ENCODE measurements at places on chromosomes 7 and 10. TPM values are rescaled to one million over a fixed set of nuclear protein-coding genes. Genes with fewer than 3 reads are reported as not detected.

GRCh38 chr7:55365205-55365674, at the start of gene LANCL2:
Gene LANCL2 (plus strand): TSS chr7:55365337. CDS start chr7:55366026, 689 bp downstream.
- no peak for DNase-seq

DNA sequence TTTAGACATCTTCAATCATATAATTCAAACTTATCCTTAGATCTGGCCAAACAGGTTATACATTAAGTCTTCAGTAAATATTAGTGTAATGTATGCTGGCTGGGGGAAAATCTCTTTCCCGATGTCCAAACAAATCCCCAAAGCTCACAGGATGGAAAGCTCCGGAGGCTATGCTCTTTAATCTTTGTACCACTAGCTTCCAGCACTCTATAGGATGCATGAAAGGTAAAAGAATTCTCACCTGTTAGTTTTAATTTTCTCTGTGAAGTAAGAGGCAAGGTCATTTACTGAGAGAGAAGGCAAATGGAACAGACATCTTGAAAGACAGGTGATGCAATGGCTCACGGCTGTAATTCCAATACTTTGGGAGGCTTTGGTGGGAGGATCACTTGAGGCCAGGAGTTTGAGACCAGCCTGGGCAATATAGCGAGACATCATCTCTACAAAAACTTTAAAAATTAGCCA, 99.8 kb upstream of the KIF5B start:
- no peak for DNase-seq

DNA sequence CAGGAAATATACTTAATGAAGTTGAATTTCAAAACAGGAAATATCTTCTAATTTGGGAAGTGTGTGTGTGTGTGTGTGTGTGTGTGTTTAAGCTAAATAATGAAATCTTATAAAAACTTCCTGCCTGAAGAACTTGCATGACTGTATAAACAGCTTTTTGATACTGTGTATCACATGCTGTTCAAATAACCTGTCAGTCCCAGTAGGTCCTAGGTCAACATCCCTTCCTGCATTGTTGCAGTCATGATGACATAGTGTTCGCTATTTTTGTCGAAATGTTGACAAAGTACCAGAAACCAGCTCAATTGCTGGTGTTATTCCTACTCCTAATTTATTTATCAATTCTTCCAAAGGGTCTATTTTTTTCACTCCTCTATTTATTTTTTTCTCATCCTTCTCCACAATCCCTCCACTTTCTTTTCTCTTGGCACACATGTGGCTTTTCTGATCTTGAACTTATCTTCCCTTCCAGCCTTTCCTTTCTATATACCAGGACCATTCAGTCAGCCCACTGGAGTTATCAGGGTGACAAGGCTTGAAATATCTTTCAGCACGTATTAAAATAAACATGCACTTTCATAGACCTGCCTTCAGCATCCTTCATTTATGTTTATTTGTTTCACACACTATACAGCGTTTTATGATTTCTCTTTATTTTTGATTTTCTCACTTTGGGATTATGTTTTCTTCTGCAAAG, 115.8 kb downstream of the PLXDC2 start:
- DNase-seq = peak; percentile 20

- DNase-seq = no peak
Observed at GRCh38 chr10:100986952-100987684, at the start of the genes MRPL43 and TWNK. Gene MRPL43 (minus strand): TSS chr10:100987497. CDS start chr10:100987443, 54 bp downstream. Gene TWNK (plus strand): TSS chr10:100987543. CDS start chr10:100988211, 668 bp downstream.

DNA sequence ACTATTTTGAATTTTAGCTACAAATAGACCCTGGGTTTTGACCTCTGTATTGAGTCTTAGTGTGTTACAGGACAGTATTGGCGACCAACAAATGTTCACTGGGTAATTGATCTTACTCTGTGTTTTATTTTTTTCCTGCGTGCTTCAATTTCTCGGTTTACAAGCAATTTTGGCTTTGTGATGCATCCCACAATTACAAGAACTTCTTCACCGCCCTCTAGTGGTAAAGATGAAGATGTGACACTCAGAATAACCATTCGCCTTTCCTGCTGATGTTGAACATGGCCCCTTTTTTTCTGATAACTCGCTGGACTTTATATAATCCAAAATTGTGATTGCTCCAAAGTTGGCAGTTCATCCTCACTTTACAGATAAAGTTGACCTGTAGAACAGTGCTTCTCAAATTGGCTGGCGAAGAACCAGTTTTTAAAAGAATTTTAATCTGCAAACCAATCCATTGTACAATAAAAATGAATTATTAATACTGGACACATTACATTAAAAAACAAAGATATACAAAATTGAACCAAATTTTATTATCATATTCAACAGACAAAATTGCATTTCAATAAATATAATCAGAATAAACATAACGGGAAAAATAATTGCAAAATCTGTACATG, 20.2 kb upstream of the SMC3 start:
- DNase-seq = no peak

GRCh38 chr7:14806891-14807290, 95.7 kb downstream of the DGKB start:
- no peak for DNase-seq

GRCh38 chr7:142866361-142867096, 11.7 kb downstream of the EPHB6 start:
- no peak for DNase-seq

The PKD2L1 gene
- not detected for total RNA-seq

DNA sequence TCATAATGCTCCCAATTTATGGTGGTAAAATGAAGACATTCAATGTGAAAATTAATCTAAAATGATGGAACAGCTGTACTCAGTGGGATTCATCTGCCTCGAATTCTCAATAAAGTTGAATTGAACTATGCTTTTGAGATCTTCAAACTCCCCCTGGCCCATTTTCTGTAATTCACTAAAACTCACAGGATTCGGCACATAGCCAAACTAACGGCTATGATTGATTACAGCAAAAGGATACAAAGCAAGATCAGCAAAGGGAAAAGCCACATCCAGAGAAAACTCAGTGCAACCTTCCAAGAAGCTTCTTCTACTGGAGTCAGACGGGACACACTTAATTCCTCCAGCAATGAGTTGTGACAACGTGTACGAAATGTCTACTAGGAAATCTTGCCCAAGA, 307.5 kb downstream of the CNTNAP2 start:
- no peak for DNase-seq

The DENND10 gene
- total RNA-seq = 45.9 TPM

DNA sequence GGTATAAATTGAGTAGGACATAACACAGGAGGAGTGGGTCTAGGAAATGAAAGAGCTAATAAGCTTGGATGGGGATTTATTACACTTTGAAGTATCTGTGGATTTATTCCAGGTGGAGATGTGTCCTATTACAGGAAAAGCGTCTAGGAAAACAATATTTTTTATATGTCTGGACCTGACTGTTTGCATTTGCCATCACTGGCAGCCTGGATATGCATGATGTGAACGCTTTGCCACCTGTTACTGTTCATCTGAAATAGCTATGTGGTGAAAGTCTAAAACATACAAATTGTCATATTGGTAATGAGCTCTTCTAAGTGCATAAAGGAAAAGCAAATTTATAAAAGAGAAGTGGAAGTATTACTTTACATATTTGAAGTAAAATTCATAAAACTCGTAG, 31.6 kb upstream of the AGMO start:
- no peak for DNase-seq

DNA sequence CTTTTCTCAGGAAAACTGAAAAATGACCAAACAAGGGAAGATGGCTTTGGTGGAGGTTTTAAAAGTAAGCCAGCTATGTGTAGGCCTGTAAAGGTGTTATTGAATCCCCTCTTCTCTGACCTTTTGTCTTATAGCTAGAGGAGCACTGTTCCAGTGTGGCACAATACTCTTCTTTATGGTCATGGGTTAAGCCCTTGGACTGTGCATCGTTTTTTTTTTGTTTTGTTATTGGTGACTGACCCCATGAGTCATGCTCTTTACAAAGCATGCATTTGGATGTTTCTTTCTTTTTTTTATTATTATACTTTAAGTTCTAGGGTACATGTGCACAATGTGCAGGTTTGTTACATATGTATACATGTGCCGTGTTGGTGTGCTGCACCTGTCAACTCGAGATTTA, 19.6 kb upstream of the FAM25A start:
- no peak for DNase-seq

- DNase-seq = no peak
Observed at GRCh38 chr10:86301971-86302370, 64.6 kb downstream of the GRID1 start.

The TM9SF3 gene
- total RNA-seq = 121 TPM

The GHRHR gene
- total RNA-seq = not detected

- no peak for DNase-seq
Observed at GRCh38 chr7:70953331-70953741, 178.6 kb upstream of the GALNT17 start.

DNA sequence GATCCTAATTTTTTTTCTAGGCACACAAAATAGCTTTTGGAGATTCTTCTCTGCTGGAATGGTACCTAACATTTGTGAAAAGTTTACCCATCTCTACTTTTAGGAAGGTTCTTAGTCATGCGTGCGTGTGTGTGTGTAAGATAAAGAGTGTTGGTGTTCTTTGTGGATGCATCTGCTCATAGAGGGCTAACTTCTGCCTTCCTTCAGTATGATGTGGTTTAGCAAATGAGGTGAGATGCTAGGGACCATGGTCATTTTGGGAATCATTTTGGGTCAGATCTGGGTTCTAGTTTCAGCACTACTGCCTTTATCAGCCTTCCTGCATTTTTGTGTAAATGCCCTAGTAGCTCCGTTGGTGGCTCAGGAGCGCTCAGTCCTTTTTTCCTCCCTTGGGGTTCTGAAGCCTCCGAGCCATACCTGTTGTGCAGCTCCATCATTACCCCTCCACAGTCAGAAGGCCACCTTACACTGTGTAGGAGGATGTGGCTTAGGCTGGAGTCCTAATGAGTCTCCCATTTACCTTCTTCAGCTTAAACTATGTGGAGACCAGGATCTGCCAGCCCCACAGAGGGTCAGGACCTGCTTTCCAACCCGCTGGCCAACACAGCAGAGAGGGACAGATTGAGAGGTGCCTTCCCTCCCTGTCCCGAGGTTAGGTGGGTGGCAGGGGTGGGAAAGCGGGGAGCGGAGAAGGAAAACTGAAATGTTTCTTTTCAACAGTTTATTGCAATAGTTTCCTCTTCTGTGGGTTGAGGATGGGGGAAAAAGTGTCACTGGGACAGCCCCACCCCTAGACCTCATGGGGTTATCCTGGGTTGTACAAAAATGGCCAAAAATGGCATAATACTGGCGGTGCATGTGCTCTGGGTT, 31.2 kb downstream of the TSPAN14 start:
- no peak for DNase-seq

Measured in pulmonary artery endothelial cell (primary cell).